ENCODE measurements at places on chromosomes 6 and 20. TPM values are rescaled to one million over a fixed set of nuclear protein-coding genes. Genes with fewer than 3 reads are reported as not detected.

The MRS2 gene
- total RNA-seq, result 24.3 TPM

The LAMA5 gene
- 19.8 TPM for total RNA-seq

The MOG gene
- total RNA-seq, result not detected

The PABPC1L gene
- 49.5 TPM for total RNA-seq

The BEND6 gene
- not detected for total RNA-seq

The ANKRD6 gene
- total RNA-seq, result 9.6 TPM

The ENPP3 gene
- total RNA-seq, result 0.07 TPM

DNA sequence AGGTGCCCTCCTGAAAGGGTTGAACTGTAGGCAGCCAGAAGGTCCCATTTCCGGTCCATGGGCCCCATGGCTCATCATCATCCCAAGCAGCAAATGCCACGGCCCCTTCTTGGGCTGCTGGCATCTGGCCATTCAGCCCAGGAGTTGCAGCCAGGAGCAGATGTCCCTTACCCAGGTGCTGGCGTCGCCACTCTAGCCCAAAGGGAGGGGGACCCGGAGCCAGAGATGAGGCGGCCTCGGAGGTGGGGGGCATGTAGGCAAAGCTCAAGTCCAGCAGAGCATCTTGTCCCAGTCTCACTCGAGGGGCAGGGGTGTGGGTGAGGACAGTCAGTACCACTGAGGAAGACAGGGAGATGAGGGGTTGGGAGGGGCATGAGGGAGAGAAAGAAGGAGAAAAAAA, 6.3 kb upstream of the RGL2 start:
- peaks cover 44% of the 10 kb centered on the region for H3K4me1 ChIP-seq
- DNase-seq, result no peak
- H3K4me3 ChIP-seq, result no peak overlapping the region
- H3K27me3 ChIP-seq, result no peaks in the 10 kb centered on the region
- H3K36me3 ChIP-seq, result peaks cover 75% of the 10 kb centered on the region

GRCh38 chr6:124928851-124929250, 33.4 kb upstream of the RNF217 start:
- no peaks in the 10 kb centered on the region for H3K27me3 ChIP-seq
- no peak overlapping the region for H3K27ac ChIP-seq
- H3K4me1 ChIP-seq, result no peaks in the 10 kb centered on the region
- H3K36me3 ChIP-seq, result no peaks in the 10 kb centered on the region
- DNase-seq, result no peak

DNA sequence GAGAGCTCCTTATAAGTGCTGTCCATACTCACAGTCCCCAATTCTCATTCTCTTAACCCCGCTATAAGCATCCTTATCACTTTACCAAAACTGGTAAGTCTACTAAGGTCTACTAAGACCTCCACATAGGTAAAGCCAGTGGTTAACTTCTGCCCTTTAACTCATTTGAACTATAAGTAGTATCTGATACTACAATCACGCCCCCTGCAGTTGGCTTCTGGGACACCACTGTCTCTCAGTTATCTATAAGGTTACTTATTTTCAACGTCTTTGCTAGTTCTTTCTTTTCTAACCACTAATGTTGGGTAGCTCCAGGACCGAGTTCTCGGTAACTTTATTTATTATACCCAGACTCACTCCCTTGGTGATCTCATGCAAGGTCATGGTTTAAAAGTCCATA, 142.6 kb downstream of the ARHGAP18 start:
- no peak overlapping the region for H3K27ac ChIP-seq
- no peak overlapping the region for H3K4me3 ChIP-seq
- H3K27me3 ChIP-seq, result no peaks in the 10 kb centered on the region
- DNase-seq, result no peak
- peaks cover 11% of the 10 kb centered on the region for H3K36me3 ChIP-seq

DNA sequence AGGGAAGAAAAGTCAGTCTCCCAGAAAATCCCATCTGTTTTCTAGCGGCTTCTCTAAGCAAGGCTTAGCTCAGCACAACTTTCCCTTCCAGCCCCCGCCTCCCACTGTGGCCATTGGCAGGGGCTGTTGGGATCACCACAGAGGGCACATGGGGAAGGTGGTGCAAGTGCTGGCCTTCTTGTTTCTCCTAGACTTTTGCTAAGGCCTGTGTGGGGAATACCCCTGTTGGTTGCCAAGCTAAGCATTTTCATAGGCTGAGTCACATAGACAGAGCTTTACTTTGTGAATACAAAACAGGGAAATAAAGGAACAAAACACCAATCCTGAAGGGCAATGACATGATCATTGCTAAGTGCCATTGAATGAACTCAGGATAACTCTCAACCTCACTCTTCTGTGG, 32.4 kb upstream of the TIAM2 start:
- H3K36me3 ChIP-seq, result peaks cover 16% of the 10 kb centered on the region
- H3K4me1 ChIP-seq, result no peaks in the 10 kb centered on the region
- H3K4me3 ChIP-seq, result no peak overlapping the region
- no peak overlapping the region for H3K27ac ChIP-seq
- H3K27me3 ChIP-seq, result no peaks in the 10 kb centered on the region
- no peak for DNase-seq

DNA sequence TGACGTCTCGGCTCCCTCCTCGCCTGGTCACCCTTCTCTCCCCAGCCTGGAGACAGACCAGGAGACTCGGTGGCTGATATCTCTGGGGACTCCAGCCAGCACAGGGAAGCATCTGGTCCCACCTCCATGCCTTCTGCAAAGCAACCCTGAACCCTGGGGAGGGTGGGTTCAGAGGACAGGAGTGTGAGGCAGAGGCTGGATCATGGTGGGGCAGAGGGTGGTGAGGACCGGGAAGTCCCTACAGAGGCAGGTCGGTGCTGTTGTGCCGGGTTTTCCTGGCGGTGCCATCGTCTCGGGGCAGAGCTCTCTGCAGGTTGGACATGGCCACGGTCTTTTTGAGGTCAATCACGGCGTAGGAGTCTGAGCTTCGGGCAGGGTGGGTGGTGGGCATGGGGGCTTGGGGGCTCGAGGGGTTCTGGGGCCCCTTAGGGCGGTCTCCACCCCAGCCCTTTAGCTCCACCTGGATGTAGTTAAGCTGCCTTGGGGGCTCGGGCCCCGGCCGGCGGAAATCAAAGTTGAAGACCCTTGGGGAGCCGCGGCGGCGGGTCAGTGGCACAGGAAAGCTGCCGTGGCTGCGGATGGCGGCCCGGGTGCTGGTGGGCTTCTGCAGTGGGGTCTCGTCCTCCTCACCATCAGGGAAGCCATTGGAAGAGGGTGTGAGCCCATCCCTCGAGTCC, 9.2 kb downstream of the FRS3 start:
- H3K27ac ChIP-seq, result no peak overlapping the region
- peaks cover 44% of the 10 kb centered on the region for H3K36me3 ChIP-seq
- no peak overlapping the region for H3K4me3 ChIP-seq
- no peaks in the 10 kb centered on the region for H3K27me3 ChIP-seq

- H3K27ac ChIP-seq, result no peak overlapping the region
- DNase-seq, result no peak
- H3K4me3 ChIP-seq, result no peak overlapping the region
- no peaks in the 10 kb centered on the region for H3K36me3 ChIP-seq
Measured at GRCh38 chr20:38173237-38174156, 8.4 kb upstream of the TGM2 start.

GRCh38 chr6:32116674-32117073, 7.5 kb upstream of the TNXB start:
- H3K4me3 ChIP-seq, result no peak overlapping the region
- DNase-seq, result no peak
- H3K27ac ChIP-seq, result no peak overlapping the region
- H3K4me1 ChIP-seq, result peaks cover 7% of the 10 kb centered on the region

DNA sequence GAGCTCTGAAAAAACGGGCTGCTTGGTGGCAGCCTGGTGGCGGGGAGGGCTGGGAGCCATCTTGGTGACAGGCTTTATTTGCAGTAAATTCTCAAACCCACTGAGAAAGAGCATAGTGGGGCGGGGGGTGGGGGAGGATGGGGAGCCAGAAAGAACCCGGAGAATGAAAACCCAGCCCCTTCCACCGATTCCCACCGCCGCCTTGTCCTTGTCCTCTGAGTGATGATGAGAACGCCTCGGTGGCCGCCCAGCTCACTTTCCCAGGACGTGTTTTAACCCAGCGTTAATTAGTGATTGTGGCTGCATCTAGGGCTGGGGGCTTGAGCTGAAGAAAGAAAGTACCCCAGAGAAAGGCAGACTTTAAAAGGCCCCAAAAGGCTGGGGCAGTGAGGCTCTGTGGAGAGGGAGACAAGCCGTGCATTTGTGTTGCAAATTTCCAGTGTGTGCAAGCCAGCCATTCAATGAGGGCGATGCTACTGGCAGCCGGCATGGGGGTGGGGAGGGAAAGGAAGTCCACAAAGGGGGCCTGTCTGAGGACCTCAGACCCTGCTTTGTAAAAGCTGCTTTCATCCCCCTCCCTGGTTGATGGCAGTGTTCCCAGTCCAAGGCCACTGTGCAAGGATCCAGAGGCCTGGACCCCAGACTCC, 6.2 kb upstream of the GHRH start:
- no peak for DNase-seq
- no peak overlapping the region for H3K4me3 ChIP-seq
- H3K27me3 ChIP-seq, result no peaks in the 10 kb centered on the region
- no peak overlapping the region for H3K27ac ChIP-seq
- no peaks in the 10 kb centered on the region for H3K36me3 ChIP-seq
- H3K4me1 ChIP-seq, result peaks cover 29% of the 10 kb centered on the region

DNA sequence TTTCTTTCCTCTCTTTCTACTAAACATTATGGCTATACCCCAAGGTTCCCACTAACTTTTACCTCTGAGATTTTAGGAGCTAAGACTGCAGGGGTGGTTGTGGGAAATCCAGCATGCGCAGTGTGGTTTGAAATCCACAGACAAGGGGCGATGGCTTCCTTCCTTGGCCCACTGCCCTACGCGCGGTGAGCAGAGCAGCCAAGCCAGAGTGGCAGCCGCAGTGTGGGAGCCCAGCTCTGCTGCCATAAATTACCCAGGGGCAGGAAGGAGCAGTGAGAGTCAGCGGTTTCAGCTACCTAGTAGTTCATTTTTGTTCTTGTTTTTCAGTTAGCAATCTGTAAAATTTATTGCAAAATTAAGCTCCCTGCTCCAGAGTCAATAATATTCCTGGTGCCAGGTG, 101.4 kb downstream of the BMP2 start:
- no peak overlapping the region for H3K27ac ChIP-seq
- no peaks in the 10 kb centered on the region for H3K36me3 ChIP-seq
- H3K27me3 ChIP-seq, result no peaks in the 10 kb centered on the region

DNA sequence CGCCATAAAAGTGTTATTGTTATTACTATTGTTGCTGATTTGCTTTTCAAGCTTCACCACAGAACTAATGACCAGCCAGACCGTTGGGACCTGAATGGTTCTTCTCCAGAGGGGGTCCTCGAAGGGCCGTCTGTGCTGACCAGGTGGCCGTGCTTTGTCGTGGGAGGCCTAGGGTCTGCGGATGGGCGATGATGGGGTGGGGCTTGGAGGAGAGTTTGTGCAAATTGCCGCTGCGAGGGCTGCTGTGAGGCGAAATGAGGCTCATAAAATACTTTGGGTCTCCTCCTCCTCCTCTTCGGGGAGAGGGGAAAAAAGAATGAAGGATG, 6.0 kb upstream of the ZBTB22 start:
- peak; percentile 38 for DNase-seq
- peaks cover 47% of the 10 kb centered on the region for H3K36me3 ChIP-seq
- H3K4me3 ChIP-seq, result peak overlapping the region; percentile 95
- peak overlapping the region; percentile 93 for H3K27ac ChIP-seq
- H3K4me1 ChIP-seq, result peaks cover 61% of the 10 kb centered on the region

- DNase-seq, result no peak
- H3K27me3 ChIP-seq, result no peaks in the 10 kb centered on the region
- no peak overlapping the region for H3K27ac ChIP-seq
- no peaks in the 10 kb centered on the region for H3K36me3 ChIP-seq
- H3K4me1 ChIP-seq, result peaks cover 11% of the 10 kb centered on the region
Measured at GRCh38 chr6:20706939-20707485, 172.8 kb downstream of the CDKAL1 start.

DNA sequence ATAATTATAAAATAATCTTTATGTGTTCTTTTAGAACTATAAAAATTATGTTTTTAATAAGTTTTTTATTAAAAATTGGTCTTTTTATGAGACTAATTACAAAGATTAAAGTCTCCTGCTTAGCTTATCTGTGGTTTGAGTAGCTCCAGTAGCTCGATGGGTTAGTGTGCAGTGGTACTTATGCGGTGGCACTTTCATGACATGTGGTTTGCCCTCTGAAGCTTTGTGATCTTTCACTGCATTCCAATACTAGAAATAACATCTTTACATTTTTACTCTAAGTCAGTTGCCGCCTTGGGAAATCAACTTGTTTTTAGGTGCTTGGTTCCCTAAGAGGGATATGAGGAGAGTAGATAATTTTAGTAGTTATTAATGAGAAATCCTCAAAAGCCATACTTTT, 699.5 kb upstream of the FLRT3 start:
- H3K4me1 ChIP-seq, result no peaks in the 10 kb centered on the region
- H3K36me3 ChIP-seq, result no peaks in the 10 kb centered on the region
- no peak overlapping the region for H3K4me3 ChIP-seq
- no peaks in the 10 kb centered on the region for H3K27me3 ChIP-seq
- H3K27ac ChIP-seq, result no peak overlapping the region
